ENCODE measurements at places on chromosomes 3 and 15.

DNA sequence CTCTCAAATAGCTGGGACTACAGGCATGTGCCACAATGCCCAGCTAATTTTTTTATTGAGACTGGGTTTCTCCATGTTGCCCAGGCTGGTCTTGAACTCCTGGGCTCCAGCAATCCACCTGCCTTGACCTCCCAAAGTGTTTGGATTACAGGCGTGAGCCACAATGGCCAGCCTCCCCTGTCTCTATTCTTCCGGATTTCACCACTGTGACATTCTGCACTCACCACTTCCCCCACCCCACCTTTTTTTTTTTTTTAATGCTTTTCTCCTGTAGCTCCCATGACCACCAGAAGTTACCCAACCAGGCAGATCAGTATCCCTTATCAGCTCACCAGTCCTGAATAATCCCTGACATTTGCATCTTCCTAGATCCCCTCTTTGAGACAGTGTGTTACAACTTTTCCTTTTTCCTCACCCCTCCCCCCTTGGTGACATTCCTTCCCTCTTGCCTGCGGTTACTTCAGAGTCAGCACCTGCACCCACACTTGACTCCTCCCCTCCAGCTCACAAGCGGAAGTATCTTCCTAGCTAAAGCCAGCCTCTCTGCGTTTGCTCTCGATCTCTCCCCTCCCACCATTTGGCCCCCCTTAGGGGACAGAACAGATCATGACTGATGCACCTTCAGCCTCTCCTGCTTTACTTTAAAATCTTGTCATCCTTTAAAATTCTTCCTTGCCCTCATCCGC lies 13.5 kb upstream of the ZNF592 start:
- DNase-seq, result no peak

- DNase-seq, result peak; percentile 92
Observed at GRCh38 chr3:141331377-141332318, 36.7 kb upstream of the ZBTB38 start.

GRCh38 chr3:9119331-9119730 lies 130.1 kb downstream of the SRGAP3 start:
- DNase-seq, result no peak

- no peak for DNase-seq
Observed at GRCh38 chr3:159786489-159787177, 202.0 kb upstream of the IL12A start.

DNA sequence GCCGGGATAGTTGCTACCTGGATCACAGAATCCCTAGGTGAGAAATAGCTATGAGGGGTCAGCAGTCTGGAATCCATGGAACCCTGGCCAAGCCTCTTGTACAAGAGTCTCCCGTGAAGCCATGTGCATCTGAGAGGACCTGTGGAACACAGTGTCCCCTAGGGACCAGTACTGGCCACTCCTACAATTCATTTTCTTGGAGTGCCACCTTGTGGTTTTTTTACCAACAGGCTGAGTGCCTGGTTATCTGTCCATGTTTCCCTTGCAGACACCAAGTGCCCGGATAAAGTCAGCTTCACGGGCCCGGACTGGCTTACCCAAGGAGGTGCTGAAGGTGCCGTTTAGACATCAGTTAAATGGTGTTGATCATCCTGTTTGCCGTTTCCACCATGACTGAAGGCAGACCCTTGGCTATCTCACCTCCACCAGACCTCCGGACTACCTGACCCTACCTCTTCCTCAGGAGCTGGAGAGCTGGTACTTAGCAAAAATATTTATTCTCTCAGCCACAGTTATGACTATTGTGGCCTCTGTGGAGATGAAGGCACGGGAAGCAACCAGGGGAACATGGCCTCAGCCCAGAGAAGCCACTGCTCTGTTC lies 93.9 kb downstream of the RBPMS2 start:
- DNase-seq, result peak; percentile 38

GRCh38 chr15:52018244-52018643 lies 775 bp upstream of the MAPK6 start:
- DNase-seq, result no peak

DNA sequence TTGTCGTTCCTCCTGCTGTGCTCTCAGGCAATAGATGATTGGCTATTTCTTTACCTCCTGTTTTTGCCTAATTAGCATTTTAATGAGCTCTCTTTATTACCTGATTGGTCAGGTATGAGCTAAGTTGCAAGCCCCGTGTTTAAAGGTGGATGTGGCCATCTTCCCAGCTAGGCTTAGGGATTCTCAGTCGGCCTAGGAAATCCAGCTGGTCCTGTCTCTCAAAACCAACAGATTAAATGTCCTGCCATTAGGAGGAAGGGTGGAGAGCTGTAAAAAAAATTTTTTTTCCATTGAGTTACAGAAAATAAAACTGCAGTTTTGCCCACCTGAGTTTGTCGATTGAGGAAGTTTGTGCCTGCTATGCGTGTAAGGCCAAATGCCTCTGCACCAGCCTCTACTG lies 5.4 kb upstream of the ACSBG1 start:
- DNase-seq, result no peak

DNA sequence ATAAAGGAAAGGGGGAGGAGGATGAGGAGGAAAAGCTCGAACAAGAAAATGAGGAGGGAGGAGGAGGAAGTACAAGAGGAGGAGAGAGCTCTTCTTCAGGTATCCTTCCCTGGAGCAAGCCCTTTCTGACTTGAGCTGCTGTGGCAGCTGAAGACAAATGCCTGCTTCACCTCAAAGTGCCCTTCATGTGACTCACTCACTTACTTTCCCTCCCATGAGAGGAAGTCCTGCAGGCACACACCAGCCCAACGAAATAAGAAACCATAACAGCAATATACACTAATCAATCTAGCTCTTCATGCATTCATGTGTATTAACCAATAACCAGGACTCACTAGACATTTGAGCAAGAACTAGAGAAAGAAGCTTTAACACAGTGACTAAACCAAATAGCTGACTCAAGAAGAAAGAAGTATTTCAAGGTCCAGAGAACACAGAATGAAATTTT lies 251.9 kb downstream of the IGSF11 start:
- DNase-seq, result no peak

GRCh38 chr15:90161950-90162361 lies 39.2 kb upstream of the SEMA4B start:
- DNase-seq, result no peak

- peak; percentile 25 for DNase-seq
Observed at GRCh38 chr3:79490165-79491028, 277.4 kb downstream of the ROBO1 start.

DNA sequence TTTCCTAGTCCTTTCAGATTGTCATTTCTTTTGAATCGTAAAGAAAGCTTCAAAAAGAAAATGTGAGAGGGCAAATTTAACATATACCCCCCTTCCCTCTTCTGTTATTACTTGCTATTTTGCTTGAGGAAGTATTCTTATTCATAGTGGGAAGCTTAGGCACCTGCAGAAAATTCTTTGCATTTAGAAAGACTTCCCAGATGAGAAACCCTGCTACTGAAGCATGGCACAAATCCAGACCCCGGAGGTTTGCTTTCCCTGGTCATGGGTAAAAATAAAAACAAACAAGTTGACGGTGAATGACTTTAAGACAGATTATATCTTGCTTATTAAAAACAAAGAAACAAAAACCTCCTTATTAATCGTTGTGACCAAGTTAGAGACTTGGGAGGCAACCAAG lies 93.9 kb downstream of the IL5RA start:
- DNase-seq, result no peak

DNA sequence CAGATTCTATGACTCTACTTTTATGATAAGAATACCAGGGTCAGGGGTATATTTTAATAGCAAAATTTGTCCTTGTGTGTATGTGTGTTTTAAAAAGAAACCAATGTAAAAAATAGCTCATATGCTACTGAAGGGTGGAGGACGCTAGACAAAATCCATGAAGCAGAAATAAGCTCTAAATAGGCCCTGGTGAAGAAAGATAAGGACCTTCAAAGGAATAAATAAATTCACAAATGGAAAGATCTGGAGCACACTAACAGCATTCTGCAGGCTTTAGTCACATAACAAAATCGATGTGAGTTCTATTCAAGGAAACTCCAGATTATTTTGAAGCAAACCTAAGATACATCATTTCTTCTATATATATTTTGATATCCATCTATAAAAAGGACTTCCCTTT lies 27.2 kb upstream of the ATP11B start:
- no peak for DNase-seq

DNA sequence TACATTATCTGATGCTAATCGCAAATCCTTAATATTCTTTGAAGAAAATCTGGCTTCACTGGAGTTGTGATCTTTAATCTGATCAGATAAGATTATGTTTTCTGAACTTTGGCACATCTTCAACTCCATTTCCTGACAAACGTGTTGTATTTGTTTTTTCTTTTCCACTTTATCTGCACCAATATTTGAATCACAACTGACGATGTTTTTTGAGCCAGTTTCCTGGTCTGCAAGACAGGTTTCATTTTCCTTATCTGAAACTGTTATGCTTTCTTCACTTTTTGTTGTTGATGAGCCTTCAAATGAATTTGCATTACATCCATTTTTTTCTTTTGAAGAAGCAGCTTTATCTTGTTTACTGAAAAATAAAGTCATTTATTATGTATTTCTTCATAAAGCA lies 101.5 kb downstream of the ZNF280D start:
- no peak for DNase-seq

GRCh38 chr3:158018462-158018861 lies 87.8 kb downstream of the SHOX2 start:
- no peak for DNase-seq

DNA sequence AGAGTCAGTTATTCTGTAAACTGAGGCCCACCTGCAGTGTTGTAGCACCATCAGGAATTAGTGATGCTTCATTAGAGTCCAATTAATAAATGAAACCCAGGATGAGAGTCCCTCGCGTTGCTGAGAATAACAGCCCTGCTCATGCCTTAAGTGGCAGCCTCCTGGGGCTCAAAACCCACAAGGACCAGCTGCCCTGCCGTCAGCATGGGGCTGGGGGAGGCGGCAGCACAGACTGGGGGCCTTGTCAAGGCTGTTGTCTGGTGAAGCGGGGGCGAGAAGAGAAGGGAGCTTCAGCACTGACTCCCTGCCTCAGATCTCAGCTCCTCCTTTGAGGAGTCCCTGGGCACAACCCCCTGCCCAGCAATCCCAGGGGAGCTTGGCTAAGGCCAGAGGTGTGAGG lies 21.0 kb downstream of the CCDC33 start:
- no peak for DNase-seq

Measured in HFF-Myc (cell line).